ENCODE measurements at places on chromosomes 1 and 21. TPM values are rescaled to one million over a fixed set of nuclear protein-coding genes. Genes with fewer than 3 reads are reported as not detected.

DNA sequence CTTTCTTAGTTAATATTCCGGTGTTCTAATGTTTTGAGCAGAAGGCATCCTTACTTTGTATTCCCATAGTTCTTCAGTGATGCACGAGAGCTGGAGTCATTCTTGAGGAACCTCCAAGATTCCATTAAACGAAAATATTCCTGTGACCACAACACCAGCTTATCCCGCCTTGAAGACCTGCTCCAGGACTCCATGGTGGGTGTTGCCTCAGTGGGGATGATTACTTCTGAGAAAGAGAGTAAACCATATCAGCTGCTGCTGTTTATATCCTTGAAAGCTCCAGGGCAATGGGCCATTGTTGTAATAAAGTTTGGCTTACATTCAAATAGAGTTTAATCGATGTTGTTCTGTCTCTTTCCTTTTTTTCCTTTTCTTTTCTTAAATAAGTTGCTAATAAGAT lies 93.1 kb downstream of the MACF1 start:
- no peak for DNase-seq

DNA sequence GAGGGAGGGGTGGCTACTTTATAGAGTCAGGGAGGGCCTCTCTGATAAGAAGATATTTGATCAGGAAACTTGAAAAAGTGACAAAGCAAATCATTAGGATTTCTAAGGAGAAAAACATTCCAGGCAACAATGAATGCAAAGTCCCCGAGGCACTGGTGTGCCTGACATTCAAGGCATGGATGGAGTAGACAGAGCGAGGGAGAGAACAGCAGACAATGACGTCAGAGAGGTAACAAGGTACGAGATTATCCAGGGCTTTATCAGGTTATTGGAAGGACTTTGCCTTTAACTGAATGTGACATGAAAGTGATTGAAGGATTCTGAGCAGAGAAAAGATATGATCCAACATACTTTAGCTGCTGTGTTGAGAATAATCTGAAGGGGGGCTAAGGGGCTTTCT lies 72.4 kb upstream of the GNG4 start:
- peak; percentile 94 for DNase-seq

DNA sequence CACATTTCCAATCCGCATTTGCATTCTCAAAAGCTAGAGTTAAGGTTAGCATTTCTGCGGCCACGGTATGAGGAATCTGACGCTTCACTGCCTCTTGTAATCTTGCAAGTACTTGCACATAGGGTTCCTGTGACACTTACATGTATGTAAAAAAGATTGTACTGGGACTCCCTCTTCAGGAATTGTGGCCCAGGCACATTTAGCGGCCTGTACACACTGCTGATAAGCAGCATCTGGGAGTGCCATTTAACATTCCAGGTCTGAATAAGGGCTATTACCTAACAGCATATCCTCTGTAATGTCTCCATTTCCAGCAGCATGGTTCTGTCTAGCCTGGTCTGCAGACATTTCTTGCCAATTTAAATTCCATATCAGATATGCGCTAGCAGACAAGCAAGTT lies 75.7 kb downstream of the AXDND1 start:
- no peak for DNase-seq

ARHGAP30 gene
- polyA plus RNA-seq: 2.2 TPM
